GM03348 (cell line): ENCODE measurements at places on chromosomes 7 and 10.

GRCh38 chr7:29045258-29046086 lies 87.3 kb upstream of the TRIL start:
- no peak for DNase-seq

DNA sequence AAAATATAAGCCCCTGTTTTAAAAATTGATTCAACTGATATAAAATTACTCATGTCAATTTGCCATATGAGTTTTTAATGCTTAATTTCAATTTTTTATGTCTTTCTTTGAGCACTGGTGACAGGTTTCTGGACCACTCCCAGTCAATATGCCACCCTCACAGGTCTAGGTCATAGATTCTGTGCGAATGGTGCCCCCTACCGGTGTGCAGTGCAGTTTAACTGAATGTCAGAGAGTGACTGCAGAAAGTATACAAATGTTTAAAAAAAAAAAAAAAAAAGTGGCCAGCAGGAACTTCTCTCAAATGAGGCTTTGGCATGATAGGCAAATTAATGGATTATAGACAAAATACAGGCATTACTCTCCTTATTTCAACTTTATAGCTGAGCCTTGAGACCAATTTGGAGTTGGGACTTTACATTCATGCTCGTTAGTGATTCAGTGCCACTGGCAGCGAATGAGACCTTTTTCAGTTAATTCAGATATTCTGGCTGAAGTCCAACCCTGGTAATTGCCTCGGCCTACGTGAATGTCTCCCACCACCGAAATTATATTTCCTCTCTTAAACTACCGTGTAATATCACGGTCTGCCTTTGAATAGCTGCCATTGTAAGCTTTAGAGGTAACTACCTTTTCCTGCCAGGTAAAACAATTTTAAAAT lies 427.6 kb downstream of the PHTF2 start:
- DNase-seq, result peak; percentile 13

DNA sequence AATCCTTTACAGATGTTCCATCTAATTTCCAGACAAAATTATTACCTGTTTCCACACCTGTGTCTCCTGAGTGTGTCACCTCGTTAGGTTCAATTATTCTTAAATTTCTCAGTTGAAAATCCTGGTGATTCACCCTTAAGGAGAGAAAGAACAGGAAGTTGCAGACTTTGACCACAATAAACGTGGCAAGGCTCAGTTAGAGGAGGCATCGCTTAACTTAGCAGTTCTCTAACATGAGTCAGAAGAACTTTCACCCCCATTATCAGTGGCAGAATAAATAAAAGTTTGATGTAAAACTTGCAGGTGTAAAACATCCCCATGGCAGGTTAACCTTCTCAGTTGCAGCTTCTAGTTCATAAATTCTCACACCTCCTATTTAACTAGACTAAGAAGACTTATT lies 8.3 kb downstream of the XPNPEP1 start:
- DNase-seq, result peak; percentile 75

DNA sequence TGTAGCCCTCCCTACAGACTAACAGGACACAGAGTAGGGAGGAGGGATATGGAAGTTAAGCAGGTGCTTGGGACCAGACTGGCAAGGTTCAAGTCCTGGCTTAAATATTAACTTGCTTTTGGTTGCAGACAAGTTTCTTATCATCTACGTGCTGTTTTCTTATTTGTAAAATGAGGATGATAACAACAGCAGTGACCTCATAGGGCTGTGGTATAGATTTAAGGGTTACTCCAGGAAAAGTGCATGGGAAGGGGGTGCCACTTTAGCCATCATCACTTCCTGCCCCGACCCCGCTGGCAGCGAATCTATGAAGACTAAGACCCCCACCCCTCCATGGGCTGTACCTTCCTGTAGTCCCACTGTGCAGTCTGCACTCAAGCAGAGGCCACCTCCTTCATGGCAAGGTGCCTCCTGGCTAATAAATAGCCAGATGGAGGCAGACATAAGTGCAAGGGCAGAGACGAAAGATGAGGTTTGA lies 250.2 kb downstream of the COBL start:
- DNase-seq, result no peak

DNA sequence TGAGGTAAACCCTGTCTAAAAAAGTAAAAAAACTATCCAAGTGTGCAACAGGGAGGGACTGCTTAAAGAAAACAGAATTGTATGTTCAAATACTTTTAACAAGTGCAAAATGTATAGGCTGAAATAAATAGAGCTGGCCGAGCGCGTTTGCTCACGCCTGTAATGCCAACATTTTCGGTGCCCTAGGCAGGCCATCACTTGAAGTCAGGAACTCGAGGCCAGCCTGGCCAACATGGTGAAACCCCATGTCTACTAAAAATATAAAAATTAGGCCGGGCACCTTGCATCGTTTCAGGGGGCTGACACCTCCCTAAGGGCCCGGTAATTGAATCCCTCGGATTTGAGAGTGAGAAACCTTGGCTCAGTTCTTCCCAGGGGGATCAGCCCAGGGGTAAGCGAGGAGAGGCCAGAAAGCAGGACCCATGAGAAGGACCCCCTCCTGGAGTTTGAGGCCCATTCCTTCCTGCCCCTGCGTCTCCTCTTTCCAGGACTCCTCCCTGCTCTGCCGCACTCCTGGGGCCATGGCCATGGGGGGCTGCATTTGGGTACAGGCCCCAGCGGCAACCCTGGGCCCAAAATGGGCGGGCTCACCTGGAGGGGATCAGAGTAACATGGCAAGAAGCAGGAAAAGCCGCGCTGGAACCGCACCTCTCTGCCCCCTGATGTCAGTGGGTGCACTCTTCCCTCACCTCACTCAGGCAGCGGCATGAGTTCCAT lies 75.5 kb upstream of the TMEM248 start:
- no peak for DNase-seq

DNA sequence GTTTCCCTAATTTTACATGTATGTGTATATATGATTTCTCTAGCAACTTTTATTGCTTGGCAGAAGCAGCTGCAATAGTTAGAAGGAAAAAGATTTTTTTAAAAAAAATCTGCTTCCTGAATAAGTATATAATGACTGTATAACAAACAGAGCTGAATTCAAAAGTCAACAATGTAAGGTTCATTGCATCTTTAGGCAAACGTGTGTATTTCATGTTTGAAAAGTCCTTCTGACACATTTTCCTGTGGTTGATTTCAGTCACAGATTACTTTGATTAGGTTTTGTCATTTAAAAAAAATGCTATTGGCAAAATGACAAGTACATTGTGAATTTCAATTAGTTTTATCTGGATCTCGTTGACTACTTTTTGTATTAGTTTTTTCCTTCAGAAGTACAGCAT lies 231.0 kb downstream of the CSTF2T start:
- no peak for DNase-seq
